ENCODE measurements at places on chromosomes 2 and 18.

- no peak for DNase-seq
Observed at GRCh38 chr2:173708806-173709205, 256.4 kb downstream of the SP3 start.

DNA sequence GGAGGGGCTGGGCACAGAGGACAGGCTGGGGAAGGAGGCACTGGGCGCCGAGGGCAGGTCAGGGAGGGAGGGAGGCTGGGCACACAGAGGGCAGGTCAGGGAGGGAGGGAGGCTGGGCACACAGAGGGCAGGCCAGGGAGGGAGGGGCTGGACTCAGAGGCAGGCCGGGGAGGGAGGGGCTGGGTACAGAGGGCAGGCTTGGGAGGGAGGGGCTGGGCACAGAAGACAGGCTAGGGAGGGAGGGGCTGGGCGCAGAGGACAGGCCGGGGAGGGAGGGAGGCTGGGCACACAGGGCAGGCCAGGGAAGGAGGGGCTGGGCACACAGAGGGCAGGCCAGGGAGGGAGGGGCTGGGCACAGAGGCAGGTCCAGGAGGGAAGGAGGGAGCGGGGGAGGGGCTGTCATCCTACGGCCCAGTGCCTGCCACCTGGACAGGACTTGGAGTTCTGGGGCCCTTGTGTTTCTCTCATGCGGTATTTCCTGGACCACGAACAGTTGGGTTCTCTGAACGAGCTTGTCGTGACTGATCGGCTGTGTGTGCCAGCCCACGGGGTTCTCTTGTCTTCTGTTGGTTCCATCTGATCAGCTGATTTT is 46.7 kb upstream of the KCNG2 start:
- no peak for DNase-seq

GRCh38 chr2:103451283-103451682 is 689.5 kb downstream of the TMEM182 start:
- no peak for DNase-seq

DNA sequence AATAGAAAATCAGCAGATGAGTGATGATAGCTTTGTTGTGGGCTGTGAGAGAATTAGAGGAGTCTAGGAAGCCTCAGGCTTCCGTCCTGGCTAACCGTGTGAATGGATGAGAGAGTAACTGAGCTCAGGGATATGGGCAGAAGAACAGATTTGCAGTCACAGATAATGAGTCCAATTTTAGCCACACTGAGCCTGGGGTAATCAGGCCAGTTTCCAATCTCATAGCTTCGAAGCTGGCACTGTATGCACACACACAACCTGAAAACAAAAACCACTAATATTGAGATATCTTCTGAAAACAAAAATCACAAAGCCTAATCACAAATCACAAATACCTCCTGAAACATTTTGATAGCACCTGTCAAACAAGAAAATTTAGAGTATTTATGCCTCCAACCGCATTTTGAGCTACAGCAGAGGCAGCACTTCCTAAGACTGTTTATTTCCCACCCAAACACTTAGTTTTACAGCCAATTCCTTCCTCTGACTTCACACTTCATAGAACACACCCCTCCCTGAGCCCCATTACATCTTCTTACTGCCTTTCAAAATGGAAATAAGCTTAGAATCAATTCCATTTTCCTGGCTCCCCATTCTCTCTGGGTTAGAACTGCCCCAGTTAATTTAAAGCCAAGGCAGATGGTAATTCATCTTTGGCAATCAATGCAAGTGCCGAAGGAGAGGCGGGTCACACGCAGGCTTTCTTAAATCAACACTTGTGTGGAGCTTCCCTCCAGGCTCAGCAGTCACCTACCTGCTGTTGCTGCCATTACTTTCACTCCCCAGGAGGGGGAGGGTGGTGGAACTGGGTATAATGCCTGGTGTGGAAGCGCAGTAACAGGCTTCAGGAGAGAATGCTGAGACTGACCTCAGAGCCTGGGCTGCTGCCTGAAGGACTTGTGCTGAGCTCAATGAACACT is 18.9 kb downstream of the TTR start:
- no peak for DNase-seq

DNA sequence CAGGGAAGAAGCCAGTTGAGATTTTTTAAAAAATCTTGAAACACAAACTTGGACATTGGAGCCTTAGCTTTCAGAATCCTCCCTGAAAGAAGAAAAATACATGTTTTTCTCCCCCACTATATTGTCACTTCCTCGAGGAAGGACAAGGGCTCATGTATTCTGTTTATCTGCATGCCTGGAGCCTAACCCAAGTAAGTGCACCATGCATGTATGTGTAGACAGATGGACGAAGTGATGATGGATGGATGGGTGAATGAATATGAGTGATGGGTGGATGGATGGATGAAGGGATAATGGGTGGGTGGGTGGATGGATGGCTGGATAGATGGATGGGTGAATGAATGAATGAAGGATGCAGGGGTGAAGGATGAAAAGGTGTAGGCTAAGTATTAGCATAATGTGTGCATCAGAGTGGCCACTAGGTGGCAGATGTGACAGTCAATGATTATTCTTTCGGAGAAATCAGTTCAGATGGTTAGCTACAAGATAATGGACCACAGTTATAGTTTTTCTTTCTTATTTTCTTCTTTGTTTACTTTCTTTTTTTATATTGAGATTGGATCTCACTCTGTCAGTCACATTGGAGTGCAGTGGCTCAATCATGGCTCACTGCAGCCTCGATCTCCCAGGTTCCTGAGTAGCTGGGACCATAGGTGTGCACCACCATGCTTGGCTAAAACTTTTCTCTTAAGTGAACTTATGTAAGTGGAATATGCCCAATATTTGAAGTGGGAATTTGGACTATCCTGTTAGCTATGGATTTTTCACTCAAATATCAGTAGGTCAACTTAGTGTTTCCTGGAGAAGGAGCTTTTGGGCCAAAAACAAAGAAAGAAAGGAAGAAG is 18.5 kb upstream of the CCDC93 start:
- no peak for DNase-seq

DNA sequence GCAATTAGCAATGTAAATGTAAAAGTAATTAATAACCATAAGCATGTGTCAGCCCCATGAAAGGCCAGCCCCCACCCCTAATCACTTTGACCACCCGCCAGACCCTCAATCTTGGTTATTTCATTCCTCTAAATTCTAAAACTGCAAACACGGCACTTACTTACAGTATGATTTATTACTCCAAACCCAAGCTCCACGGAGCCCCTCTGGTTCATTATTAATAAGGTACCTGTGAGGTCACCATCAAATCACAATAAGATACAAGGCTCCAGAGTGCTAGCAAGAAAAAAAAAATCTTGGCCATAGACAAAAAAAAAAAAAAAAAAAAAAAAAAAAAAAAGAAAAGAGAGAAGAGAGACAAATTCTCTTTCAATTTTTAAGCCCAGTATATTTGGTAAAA is 879.5 kb downstream of the TDRD15 start:
- DNase-seq, result no peak

DNA sequence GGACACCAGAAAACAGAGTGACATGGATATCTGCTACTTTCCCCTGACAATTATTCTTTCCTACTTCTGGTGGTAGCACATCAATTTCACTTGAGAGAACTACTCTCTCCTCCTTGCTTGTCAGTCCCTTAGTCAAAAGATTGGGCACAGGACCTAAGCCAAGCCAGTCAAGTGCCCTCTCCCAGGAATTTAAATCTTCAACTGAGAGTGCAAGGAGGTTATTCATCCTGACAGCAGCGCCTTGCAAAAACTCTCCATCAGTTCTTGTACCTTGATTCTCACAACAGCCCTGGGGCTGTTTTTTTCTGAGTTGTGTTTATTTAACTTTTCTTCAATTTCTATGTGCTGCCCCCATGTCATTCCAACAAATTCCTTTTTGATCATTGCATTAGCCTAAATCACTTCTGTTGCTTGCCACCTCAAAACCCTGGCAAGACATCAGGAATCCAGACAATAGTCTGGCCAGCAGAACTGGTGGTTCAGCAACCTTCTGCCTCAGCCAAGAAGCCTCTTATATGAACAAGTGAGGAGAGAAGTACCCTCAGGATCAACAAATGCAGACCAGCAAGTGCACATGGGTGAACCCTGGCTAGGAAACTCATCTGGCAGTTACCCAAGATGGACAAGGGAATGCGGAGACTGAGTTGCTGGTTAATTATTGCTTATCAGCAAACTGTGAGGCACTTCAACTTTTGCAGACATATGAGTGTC is 19.4 kb downstream of the COL4A3 start:
- DNase-seq, result no peak

GRCh38 chr2:102801098-102801718 is 39.4 kb downstream of the TMEM182 start:
- DNase-seq, result no peak

DNA sequence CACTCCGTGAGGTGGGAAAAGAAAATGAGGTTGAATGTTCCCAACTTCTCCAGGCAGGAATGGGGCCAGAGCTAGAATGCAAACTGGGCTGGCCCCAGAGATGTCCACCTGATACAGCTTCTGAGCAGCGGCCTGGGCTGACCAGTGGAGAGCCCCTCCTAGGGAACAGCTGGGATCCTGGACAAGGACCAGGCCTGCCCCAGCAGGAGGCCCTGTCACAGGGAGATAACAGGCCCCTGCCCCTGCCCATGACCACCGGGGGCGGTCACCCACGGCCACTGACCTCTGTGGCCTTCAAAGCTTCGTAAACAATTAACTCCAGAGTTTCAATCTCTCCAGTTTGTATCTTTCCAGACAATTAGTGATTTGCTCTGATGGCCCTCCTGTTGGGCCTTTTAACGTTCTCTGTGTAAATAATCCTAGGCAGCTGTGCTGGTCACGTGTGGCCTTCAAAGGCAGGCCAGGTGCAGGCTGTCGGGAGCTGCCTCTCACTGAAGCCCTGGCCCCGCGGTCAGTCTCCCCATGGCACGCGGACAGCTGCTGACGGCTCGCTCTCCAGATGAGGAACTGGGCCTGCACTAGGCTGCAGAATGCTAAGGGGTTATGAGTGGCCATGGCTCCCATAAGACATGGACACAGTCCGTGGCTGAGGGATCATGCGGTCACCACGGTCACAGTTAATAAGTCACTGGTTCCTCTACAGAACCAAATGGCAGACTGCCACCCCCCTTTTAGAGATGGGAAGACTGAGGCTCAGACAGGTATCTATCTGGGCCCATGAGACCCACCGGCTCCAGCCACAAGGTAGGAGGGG is 9.2 kb downstream of the HS6ST1 start:
- no peak for DNase-seq

DNA sequence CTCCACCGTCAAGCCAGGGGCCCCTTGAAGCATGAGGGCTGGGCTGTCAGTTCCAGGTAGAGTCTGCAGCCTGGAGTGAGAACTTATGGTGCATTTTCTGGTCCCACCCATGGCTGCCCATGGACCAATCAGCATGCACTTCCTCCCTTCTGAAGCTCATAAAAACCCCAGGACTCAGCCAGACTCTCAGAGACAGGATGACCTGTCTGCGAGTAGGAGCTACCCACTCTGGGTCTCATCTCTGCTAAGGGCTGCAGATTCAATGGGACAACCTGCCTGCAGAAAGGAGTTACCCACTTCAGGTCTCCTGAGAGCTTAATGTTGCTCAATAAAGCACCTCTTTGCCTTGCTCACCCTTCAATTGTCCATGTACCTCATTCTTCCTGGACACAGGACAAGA is 9.4 kb upstream of the DUSP19 start:
- DNase-seq, result no peak

GRCh38 chr2:209472112-209472832 is 48.4 kb downstream of the MAP2 start:
- DNase-seq, result peak; percentile 58

GRCh38 chr2:64599469-64599868 is 54.2 kb downstream of the SERTAD2 start:
- DNase-seq, result no peak

- DNase-seq, result no peak
Observed at GRCh38 chr2:68371138-68371537, 6.1 kb downstream of the PLEK start.

- DNase-seq, result no peak
Observed at GRCh38 chr2:177165061-177165583, 47.5 kb upstream of the HNRNPA3 start.

DNA sequence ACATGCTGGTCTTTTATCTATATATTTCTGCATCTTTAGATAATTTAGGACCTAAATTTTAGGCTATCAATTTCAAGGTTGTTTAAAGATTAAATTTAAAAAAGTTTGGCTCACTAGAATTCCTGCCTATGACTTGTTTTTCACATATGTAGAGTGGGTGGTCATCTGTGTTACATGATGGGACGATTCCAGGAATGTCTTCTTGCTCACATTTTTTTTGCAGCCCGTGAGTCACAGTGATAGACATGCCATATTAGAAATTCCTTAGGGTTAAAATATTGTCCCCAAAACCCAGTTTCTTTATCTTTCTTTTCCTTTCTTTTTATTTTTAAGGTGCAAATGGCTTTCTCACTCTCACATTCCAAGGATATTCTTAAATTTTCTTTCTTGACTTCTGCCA is 652.0 kb downstream of the PLCL1 start:
- DNase-seq, result peak; percentile 32

DNA sequence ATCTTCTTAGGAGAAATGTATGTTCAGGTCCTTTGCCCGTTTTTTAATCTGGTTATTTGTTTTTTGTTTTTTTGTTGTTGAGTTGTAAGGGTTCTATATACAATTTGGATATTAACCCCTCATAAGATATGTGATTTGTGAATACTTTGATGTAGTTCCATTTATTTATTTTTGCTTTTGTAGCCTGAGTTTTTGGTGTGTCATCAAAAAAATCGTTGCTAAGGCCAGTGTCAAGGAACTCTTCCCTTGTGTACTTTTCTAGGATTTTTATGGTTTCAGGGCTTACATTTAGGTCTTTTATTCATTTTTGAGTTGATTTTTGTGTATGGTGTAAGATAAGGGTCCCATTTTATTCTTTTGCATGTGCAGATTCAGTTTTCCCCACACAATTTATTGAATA is 372.6 kb downstream of the PLCL1 start:
- no peak for DNase-seq

- no peak for DNase-seq
Observed at GRCh38 chr2:1654696-1655374, 89.5 kb downstream of the PXDN start.

GRCh38 chr2:84894758-84895520 is 10.5 kb upstream of the TMSB10 start:
- peak; percentile 62 for DNase-seq

DNA sequence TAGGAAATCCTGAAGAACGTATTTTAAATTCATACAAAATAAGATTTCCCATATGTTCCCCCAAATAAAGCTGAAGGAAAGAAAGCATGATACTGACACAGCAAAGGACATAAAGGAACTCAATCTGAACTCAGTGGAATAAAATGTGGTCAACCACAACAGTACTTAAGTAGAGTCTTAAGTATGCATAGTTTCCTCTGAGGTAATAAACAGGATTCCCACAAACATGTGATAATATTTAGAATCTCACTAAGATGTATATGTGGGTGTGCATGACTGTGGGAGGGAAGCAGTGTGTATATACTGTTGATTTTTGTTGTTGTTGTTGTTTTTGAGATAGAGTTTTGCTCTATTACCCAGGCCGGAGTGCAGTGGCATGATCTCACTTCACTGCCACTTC is 69.3 kb downstream of the NOL10 start:
- DNase-seq, result peak; percentile 79

DNA sequence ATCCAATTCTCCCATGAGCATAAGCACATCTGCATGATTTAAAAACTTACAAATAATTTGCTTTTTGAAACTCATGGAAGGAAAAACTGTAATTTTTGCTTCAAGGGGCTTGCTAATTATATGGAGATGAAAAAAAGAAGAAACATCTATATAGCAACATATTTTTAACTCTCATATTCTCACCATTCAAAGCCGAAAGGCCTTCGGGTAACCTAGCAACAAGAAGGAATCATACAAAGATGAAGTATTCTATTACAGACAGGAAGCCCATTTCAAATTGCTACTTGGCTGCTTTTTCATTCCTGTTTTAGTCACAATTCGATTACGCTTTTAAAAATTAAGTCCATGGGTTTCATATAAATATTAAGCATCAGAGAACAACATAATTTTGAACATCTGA is 39.2 kb upstream of the RNU4ATAC start:
- DNase-seq, result no peak
